M059J (cell line): ENCODE measurements at places on chromosomes 3 and 15. TPM values are rescaled to one million over a fixed set of nuclear protein-coding genes. Genes with fewer than 3 reads are reported as not detected.

GRCh38 chr3:18556001-18556408, 130.9 kb upstream of the SATB1 start:
- DNase-seq = peak; percentile 73

GRCh38 chr3:108493862-108494261, 16.5 kb downstream of the MYH15 start:
- DNase-seq = peak; percentile 49

The PEX5L gene
- 0.12 and 1.7 TPM in 2 replicates for total RNA-seq

- peak; percentile 88 for DNase-seq
Measured at GRCh38 chr15:63052961-63053698, 10.6 kb downstream of the TPM1 start.

DNA sequence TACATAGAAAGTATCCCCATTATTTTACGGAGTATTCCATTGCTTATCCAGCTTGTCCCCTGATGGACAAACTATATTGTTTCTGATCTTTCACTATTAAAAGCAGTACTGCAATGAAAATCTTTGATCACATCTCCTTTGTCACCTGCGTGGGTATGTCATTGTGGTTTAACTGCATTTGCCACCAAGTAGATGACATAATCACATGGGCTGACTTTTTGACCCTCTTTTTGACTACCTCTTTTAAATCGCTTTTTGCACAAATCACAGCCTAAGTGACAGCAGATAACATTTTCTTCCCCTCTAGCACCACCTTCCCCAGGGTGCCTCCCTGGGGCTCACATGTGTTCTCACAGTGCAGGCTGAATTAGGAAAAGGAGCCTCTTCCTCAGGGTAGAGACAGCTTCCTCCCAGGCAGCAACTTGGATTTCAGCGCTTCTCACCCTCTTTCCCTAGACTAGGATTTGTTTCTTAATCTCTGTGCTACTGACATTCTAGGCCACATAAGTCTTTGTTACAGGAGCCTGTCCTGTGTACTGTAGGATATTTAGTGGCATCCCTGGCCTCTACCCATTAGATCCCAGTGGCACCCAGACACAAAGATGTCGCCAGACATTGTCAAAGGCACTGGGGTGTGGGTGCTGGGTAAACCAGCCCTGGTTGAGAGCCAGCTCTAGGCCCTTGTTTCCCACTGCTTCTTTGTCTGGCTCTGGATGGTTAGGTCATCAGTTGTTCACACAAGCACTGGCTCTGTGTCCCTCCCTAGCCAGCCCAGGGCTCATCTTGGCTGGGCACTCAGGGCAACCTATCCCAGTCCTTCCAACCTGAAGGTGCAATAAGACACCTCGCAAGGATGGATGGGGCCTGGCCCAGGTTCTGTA, 1.3 kb upstream of the RBP1 start:
- DNase-seq = no peak

- no peak for DNase-seq
Measured at GRCh38 chr3:106783231-106783630, 594.0 kb upstream of the CCDC54 start.

DNA sequence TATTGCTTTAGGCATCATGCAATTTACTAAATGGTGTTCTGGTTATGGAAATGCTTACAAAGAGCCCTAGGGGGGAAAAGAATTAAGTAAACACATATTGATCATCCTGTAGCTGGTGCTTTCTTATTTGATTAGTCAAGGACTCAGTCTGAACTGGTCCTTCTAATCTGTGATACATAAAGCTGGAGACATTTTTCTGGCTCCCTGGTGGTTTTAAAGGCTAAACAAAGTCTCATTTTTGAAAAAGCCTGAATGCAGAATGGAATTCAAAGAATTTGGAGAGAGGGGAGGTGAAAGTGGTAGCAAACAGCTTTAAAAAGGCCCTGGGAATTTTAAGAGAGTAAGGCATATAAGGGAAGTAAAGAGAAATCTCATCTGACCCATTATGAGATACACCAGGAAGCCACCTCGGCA, 149.7 kb downstream of the RBMS3 start:
- peak; percentile 74 for DNase-seq

DNA sequence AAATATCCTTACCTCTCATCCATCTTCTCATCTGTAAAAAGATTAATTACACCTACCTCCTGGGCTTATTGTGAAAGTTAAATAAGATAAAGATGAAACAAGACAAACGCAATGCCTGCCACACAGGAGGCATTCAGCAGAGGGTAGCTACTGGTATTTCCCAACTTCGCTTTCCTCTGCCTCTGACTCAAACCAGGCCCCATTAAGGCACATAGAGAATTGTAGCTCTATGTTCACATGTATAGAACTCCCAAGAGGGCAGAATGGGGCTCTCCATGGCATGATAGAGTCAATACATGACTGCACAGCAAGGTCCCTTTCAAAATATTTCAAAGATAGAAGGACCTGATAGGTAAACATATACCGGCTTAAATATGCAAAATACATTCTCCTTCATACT, 1.4 kb downstream of the LYSMD2 start:
- DNase-seq = no peak

GRCh38 chr3:65548848-65549625, 489.7 kb downstream of the MAGI1 start:
- DNase-seq = no peak

The PRSS50 gene
- not detected in 2 replicates for total RNA-seq

The LINGO1 gene
- total RNA-seq = not detected in 2 replicates

The MAGEL2 gene
- 0.02 TPM in 1 of 2 replicates, not detected in the other for total RNA-seq

- peak; percentile 51 for DNase-seq
Measured at GRCh38 chr15:73240866-73241499, 127.8 kb downstream of the HCN4 start.

- no peak for DNase-seq
Measured at GRCh38 chr3:191958980-191959671, 498.2 kb downstream of the PYDC2 start.

DNA sequence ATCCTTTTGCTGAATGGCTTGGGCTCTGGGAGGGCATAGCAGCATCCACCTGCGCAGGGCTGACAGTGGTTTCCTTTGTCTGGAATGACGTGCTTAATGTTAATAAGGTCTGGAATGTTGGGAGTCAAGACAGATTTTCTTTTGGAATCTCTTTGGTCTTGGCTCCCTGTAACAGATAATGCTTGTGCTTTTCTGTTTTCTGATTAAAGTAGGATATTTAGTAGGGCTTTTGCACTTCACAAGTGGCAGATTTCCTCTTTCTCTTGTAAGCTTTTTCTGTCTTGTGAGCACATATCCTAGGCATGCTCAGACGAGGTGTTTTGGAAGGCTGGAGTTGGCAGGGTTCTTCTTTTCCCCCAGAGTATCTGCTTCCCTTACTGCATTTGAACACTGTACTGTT, 189.6 kb downstream of the GHSR start:
- no peak for DNase-seq

DNA sequence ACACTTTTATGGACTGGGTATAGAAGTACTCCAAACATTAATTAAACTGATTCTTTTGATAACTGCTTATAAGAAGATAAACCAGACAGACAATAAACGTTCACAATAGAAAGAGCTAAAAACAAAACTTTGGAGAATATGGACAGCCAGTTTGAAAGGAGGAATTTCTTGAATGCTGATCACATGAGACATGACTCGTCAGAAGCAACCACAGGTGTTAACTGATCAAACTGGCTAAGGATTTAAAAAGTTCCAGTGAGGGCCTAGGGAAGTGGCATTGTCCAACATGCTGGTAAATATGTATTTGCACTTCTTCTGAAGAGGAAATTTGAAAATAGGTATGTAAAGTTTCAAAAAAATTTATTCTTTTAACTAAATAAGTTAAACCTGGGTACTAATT, 29.4 kb upstream of the AP3B2 start:
- DNase-seq = peak; percentile 25

- peak; percentile 91 for DNase-seq
Measured at GRCh38 chr15:91385311-91385710, 285.3 kb downstream of the SV2B start.

DNA sequence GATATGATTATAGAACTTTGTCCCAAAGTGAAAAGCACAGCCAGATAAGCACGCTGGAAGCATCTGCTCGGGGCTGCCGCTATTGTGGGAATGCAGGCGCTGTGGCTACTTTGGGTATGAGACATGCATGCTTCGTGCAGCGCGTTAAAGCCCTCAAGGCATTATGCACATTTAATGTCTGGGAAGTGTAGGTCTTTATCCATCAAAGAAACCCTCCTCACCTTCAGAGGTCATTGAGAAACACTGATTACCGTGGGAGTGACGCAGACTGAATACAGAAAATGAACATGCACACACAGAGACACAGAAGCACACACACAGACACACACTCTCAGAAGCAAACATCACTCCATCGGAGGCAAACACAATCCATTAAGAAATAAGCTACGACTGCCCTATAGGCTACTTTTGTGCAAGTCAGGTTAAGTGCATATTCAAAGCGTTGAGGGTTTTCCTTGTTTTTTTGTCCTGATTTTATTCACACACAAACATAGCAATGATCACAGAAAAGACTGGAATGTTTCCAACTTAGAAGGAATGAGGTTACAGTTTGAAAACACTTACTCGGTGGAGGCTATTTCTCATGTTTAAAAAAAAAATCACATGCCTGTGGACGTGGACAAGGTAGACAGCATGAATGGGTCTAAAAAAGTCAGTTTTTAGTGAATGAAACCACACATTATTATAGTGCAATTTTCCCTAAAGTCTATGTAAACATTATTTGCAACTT, 68.5 kb downstream of the PLCH1 start:
- DNase-seq = peak; percentile 52
